Colonic mucosa (tissue), 4 donors: ENCODE measurements at places on chromosomes 1 and 21. TPM values are rescaled to one million over a fixed set of nuclear protein-coding genes. Genes with fewer than 3 reads are reported as not detected.
A peak's percentile ranks its signal among the peaks of the same experiment; 100 is the strongest.

Gene CD247
- total RNA-seq, result 2.6 TPM

Gene PCBP3
- total RNA-seq, result 5.3 TPM

Gene ISG15
- total RNA-seq, result 21.9 TPM

Gene GNG4
- 6.9 TPM for total RNA-seq

Gene SPOCD1
- 0.59 TPM for total RNA-seq

Gene B4GALT2
- 38.5 TPM for total RNA-seq

Gene UBASH3A
- 0.93 TPM for total RNA-seq

GRCh38 chr1:184296466-184297243 is 90.2 kb upstream of the C1orf21 start:
- H3K4me3 ChIP-seq, result no peak overlapping the region
- H3K36me3 ChIP-seq, result no peaks in the 10 kb centered on the region
- peak overlapping the region; percentile 61 for H3K27ac ChIP-seq
- H3K27me3 ChIP-seq, result no peaks in the 10 kb centered on the region

GRCh38 chr1:117598489-117598888 is 7.4 kb upstream of the TENT5C start:
- H3K4me1 ChIP-seq, result no peaks in the 10 kb centered on the region
- H3K4me3 ChIP-seq, result no peak overlapping the region

GRCh38 chr1:223802602-223803001 is 43.1 kb downstream of the TP53BP2 start:
- no peaks in the 10 kb centered on the region for H3K4me1 ChIP-seq
- DNase-seq, result no peak
- H3K4me3 ChIP-seq, result no peak overlapping the region
- no peaks in the 10 kb centered on the region for H3K27me3 ChIP-seq
- peaks cover 4% of the 10 kb centered on the region for H3K36me3 ChIP-seq

DNA sequence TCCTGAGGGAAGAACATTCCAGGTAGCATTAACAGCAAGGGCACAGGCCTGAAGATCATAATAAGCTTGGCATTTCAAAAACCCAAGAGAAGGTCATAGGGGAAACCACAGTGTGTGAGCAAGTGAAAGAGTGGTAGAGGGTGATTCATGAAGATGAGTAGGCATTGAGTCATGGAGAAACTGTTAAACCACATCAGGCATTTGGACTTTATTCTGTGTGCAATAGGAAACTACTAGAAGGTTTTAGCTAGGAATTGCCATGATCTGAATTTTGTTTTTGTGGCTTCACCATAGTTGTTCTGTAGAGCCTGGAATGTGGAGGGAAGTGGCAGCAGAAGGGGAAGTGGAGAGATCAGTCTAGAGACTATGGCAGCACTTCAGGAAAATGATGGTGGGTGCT is 359.0 kb upstream of the PTBP2 start:
- no peaks in the 10 kb centered on the region for H3K36me3 ChIP-seq
- H3K4me3 ChIP-seq, result no peak overlapping the region
- no peak for DNase-seq
- H3K27me3 ChIP-seq, result no peaks in the 10 kb centered on the region
- H3K27ac ChIP-seq, result no peak overlapping the region

DNA sequence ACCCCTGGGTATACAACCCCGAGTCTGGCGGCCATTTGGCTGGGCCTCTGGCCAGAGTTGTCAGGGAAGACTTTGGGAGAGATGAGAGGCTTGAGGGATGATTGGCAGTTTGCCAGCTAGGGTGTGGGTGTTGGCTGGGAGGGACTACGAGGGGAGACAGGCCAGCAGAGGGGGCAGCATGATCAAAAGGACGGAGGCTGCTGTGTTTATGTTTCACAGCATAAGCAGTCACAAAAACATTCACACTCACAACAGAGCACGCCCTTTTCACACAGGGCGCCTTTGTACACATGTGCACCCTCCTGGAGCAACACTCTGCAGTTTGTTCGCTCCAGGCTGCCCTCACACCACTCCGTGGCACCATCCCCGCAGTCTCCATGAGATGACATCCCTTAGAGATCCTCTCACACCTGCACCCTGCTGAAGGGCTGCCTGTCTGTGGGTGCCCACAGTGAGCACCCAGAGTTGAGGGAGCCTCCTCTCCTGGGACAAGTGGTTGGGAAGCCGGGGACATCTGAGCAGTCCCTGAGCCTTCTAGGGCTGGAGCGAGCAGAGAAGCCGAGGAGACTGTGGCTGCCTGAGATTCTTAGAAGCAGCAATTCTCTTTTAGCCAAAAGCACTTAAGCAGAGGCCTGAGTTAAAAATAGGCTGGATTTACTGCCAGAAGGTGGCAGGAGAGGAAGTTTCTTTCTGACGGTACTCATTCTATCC is 15.4 kb downstream of the EFNA3 start:
- no peak overlapping the region for H3K27ac ChIP-seq
- H3K4me1 ChIP-seq, result peaks cover 6% of the 10 kb centered on the region
- no peaks in the 10 kb centered on the region for H3K36me3 ChIP-seq
- H3K4me3 ChIP-seq, result no peak overlapping the region

- no peaks in the 10 kb centered on the region for H3K4me1 ChIP-seq
- no peak overlapping the region for H3K27ac ChIP-seq
- H3K4me3 ChIP-seq, result no peak overlapping the region
- H3K36me3 ChIP-seq, result no peaks in the 10 kb centered on the region
- DNase-seq, result no peak
- H3K27me3 ChIP-seq, result no peaks in the 10 kb centered on the region
These were observed 137.2 kb downstream of the KCTD3 start for GRCh38 chr1:215704089-215704860.

DNA sequence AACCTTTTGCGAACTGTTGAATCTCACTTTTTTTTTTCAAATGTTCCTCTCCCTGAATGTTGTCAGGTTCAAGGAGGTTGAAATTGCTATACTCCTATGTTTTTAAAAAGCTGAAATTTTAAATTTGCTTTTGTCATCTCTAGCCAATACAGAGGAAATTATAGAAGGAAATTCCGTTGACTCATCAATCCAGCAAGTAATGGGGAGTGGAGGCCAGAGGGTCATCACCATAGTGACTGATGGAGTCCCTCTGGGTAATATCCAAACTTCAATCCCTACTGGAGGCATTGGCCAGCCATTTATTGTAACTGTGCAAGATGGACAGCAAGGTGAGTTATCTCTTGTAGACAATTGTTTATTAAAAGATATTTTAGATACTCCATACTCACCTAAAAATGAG is 36.3 kb downstream of the GABPB2 start:
- DNase-seq, result no peak
- no peak overlapping the region for H3K4me3 ChIP-seq
- no peak overlapping the region for H3K27ac ChIP-seq
- no peaks in the 10 kb centered on the region for H3K36me3 ChIP-seq
- no peaks in the 10 kb centered on the region for H3K27me3 ChIP-seq
